Astrocyte (in vitro differentiated cells and primary cell): ENCODE measurements at places on chromosomes 2 and 18.
A peak's percentile ranks its signal among the peaks of the same experiment; 100 is the strongest.

GRCh38 chr2:7083580-7084509 is 166.6 kb downstream of the RNF144A start:
- peak; percentile 18 for DNase-seq

DNA sequence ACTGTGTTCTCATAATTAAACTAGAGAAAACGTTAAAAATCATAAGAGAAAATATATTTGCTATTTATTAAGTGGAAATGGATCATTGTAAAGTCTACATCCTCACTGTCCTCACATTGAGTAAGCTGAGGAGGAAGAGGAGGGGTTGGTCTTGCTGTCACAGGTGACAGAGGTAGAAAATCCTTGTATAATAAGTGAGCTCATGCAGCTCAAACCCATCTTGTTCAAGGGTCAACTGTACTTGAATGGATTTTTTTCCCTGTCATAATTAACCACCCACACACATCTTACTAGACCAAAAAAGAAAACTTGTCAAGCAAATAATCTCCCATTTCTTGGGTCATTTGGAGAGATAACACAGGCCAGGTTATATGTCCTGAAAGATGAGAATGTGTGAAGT is 231.2 kb downstream of the NEDD4L start:
- DNase-seq = no peak

DNA sequence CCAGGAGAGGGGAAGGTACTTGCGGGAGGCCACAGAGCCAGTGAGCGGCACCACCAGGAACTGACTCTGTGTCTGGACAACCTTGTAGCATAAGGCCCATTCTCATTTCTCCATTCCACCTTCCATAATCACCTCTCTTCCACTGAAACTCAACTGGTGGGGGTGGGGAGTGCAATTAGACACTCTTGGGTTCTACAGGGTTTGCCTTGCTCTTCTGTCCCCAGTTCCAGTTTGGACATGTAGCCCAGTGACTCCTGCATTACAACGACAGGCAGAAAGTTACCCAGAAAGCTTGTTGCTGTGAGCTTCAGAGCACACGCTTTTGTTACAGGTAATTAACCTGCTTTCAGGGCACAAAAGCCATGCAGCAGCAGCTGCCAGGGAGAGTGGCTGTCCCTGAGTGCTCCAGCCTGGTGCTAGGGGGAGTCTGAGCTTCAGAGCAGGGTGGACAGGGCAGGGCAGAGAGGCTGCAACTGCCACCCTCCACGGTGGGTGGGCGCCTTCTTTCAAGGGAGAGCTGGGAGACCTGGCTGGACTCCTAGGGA is 65.2 kb downstream of the COPS8 start:
- DNase-seq = no peak

DNA sequence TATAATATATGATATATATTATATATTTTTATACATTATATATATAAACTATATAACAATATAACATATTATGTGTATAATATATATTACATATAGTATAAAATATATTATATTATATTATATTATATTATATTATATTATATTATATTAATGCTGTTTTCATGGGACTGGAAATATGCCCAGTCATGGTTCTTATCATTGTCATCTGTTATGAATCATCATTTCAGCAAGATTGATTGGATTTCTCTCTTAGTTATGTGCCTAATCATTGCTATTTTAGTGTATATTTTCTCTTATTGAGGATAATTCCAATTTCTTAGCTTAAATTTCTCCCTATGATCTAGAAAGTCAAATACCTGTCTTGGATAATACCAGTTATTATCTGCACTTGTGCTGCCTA is 617.8 kb downstream of the TRIB2 start:
- DNase-seq = no peak

DNA sequence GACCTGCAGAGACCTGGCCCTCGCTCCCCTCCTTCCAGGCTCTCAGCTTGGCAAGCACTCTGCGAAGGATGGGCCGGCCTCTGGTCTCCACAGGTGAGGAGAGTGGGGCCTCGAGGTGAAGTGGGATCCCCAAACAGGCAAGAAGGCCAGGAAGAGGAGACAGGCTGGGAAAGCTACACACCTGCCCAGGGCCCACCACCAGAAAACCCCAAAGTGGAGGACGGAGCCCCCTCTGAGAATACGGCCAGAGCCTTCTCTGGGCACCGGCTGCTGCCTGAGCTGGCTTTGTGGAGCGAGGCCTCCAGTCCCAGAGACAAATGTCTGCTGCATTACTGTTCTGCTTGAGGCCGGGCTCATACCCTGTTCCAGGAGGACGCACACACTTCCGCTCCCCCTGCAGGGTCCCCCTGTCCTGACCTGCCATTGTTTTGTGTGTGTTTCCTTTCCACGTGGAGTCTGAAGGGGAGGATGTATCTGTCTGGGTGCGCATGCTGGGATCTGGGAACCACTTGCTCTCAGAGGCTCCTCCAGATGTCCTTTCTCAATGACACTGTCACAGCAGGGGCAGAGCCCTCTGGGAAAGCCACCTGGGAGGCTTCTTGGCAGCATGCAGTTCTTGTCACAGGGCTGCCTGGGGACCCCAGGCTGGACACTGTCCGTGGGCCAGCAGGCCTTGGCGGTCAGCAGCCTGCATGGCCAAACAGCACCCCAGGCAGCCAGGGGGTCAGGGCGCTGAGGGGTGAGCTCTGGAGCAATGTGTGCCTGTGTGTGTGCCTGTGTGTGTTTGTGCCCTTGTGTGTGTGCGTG is 20.8 kb downstream of the KCNF1 start:
- DNase-seq = no peak
